ENCODE measurements at places on chromosomes 11 and 22.

GRCh38 chr11:873706-874105 lies 31.1 kb downstream of the TSPAN4 start:
- no peak for ATAC-seq

DNA sequence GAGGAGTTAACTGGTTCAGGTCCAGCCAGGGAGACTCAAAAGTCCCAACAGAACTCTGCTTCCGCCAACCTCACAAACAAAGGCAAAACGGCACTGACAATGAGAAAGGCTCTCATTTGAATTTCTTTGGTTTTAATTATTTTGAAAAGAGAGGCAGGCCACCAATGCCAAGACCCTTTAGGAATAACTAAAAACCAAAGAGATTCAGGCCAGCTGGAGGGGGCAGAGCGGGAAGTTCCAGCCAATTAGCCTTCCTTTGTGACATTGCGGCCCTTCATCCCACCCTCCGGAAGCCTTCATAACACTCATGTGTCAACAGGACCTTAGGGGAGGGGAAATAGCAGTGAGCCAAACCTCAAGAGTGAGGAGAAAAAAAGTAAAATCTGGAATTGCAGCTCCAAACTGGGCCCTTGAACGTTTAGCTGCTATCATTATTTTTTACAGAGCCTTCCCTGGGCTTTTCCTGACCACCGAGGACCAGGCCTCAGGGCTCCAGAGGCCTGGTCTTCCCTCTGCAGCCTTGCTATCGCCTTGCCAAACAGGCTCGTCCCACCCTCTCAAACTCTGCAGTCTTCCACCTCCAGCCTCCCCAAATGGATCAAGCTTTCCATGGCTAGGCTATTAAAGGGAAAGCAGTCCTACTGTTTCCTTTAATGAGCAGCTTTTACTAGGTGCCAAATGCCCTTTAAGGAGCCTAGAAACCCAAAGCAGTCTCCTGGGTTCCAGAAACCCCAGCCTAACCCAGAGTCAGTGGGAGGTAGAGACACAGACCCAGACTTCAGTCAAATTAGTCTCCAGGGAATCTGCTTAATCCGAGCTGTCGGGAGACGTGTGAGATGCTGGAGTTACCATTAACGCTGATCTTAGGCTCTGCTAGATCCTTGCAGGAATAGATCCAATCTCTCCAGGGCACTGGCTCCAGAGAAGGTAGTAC lies 114.2 kb downstream of the CCDC34 start:
- ATAC-seq: no peak

DNA sequence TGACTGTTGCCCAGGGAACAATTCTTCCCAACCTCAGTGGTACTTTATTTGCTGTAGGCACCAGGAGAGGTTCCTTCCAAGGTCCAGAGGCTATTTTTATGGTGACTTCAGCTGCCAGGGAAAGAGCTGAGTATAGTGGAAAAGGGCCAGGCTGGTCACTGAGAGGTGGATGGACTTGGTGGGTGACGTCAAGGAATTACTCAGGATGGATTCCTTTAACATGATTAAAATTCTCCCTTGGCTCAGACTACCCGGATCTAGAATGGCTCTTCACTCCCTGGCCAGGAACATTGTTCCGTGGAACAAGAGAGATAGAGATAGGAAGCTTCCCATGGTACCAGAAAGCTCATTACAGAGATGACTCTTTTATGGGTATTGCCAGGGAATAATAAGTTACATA lies 8.7 kb upstream of the CALCA start:
- ATAC-seq: no peak

DNA sequence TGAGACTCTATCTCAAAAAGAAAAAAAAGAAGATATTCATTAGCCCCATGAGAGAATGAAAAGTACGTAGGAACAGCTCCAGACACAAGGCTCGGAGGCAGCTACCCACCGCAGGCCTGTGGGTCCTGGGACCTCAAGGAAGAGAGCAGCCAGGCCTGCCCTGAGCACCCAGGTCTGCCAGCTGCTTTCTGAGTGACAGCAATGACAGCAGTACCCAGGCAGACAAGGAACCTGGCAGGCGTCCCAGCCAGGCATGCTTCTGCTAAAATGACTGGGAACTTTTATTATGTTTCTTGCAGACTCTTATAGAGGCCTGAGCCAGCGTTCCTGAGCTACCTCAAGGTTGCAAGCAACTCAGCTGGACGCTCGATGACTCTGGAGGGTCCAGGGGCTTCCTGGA lies 31.6 kb downstream of the CPT1A start:
- ATAC-seq: no peak

DNA sequence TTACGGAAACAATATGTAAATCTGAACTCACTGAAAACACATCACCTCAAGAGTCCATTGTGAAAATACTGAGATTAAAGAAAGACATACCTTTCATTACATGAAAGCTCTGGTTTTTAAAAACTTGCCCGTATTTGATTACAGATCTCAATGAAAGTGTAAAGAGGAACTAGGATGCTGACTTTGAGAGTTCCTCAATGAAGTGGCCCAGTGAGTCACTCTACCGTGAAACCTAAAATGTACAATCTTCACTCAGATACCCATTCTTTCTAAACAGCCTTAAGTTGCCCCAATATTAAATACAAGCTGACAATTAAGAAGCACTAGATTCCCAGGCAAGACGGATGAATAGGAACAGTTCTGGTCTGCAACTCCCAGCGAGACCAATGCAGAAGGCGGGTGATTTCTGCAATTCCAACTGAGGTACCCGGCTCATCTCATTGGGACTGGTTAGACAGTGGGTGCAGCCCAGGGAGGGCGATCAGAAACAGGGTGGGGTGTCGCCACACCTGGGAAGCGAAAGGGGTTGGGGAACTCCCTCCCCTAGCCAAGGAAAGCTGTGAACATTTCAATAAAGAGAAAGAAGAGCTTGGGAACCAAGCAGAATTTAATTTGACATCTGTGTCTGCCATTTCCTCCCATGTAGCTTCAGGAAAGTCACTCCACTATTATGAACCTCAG lies 33.8 kb upstream of the OR9G4 start:
- ATAC-seq: no peak

DNA sequence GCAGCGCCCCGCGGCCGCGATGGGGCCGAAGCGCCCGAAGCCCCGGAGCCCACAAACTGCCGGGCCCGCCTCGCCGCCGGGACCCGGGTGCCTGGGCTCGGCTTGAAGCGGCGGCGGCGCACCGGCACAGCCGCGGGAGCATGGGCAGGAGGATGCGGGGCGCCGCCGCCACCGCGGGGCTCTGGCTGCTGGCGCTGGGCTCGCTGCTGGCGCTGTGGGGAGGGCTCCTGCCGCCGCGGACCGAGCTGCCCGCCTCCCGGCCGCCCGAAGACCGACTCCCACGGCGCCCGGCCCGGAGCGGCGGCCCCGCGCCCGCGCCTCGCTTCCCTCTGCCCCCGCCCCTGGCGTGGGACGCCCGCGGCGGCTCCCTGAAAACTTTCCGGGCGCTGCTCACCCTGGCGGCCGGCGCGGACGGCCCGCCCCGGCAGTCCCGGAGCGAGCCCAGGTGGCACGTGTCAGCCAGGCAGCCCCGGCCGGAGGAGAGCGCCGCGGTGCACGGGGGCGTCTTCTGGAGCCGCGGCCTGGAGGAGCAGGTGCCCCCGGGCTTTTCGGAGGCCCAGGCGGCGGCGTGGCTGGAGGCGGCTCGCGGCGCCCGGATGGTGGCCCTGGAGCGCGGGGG lies 346 bp downstream of the FJX1 start:
- peak; percentile 30 for ATAC-seq

GRCh38 chr11:106418791-106419190 lies 341.3 kb downstream of the AASDHPPT start:
- ATAC-seq: no peak

GRCh38 chr22:47609653-47610052 lies 847.2 kb downstream of the TBC1D22A start:
- ATAC-seq: no peak

DNA sequence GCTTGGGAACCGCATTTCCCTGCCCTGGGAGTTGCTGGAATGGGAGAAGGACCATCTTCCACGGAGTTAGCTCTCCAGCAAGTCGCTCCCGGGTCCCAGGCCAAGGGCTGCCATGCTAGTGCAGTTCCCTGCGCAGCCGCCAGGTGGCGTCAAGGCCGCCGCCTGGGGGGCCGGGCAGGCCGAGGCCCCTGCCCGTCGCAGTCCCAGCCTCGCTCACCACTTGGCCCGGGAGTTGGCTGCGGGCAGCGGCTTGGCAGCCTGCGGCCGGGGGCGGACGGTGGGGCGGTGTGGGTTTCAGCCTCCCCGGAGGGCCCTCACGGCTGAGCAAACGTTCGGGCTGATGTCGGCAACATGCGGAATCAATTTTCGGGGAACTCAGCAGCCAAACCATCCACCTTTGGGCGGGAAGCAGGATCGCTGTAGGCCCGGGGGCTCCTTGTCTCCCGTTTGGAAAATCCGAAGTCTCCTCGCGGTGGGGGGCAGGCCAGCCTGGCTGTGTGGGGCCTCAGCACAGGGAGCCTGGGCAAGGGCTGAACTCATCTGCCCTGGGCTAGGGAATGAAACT lies 415.1 kb downstream of the SOX6 start:
- ATAC-seq: peak; percentile 85

- peak; percentile 45 for ATAC-seq
Measured at GRCh38 chr22:17057959-17058814, 26.6 kb upstream of the IL17RA start.

- ATAC-seq: peak; percentile 75
Measured at GRCh38 chr11:20363500-20364340, at the start of gene HTATIP2. Gene HTATIP2 (plus strand): TSS chr11:20363714. CDS start chr11:20364238, 524 bp downstream.

DNA sequence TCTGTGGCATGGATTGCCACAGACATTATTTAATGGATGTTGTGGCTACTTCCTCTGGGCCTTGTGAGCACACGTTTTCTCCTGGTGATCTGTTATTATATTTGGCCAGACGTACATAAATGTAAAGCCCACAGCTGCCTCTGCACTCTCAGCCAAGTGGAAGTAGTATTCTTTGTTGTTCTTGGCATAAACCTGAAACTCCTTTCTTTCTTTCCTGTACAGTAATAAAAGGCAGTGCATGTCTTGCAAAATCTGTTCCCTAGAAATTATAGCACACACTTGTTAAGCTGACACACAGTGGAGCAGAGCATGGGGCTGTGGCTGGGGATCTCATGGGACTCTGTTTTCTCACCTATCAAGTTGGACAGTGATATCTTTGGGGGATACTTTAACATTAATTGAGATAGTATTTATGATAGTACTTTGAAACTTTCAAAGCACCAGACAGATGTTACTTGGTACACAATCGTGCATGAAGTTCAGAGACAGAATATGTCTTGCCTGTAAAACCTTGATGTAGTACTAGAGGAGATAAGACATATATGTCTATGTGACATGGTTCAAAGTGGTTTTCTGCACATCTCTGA lies 20.9 kb downstream of the PANX1 start:
- no peak for ATAC-seq

DNA sequence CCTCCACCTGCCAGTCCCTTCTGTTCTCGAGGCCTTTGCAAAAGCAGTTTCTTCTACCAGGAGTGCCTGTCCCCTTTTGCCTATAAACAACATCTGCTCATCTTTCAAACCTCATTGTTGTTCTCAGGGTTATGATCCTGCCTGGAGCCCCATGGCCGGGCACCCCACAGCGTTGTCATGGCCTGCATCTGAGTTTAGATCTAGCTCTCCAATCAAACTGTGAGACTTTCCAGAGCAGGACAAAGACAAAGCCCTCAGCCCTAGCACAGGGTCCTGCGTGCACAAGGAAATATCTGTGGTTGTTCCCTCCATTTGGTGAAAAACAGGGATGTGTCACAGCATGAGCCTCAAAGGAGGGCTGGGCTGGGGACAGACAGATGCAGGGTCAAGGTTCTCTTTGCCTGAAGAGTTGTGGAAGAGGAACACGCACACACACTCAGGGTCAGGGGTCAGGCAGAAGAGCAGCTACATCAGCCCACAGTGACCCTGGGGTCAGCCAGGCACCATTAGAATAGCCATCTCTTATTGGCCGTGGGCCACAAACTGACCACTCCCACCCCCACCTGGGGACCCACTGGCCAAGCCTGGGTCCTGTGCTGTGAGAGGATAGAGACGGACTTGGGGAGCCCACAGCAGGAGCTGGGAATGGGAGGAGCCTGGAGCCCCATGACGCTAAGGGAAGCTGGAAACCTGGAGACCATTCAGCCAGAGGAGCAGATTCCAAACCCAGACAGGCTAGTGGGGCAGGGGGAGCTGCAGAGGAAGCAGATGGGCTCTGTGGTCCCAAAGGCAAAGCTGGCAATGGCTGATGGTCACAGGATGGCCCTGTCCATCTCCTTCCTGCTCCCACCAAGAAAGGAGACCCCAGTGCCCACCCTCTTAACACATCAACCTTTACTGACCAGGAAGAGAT lies 99.4 kb downstream of the PDE2A start:
- no peak for ATAC-seq

DNA sequence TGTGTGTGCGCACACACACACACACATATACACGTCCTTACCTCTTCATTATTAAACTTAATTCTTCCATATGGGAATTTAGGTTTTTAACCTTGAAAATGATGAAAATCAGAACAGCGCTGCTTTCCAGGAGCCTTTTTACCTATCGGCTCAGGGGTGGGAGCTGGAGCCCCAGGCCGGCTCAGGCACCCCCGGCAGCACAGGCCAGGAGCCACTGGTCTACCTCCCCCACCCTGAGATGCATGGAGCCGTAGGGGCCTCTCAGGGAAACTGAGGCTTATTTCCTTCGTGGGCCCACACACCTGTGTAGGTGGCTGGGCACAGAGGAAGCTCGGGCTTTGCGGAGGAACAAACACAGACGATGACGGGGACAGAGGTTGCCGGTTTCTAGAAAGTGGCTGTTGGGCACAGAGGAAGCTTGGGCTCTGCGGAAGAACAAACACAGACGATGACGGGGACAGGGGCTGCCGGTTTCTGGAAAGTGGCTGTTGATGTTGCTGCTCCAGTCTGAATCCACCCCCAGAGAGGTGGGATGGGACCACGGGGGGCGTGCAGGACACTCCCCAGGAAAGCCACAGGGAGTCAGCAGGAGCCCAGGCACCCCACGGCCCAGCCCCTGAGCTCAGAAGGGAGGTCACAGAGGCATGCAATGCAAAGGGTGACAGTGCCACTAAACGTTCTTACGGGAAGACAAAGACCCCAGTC lies 149.4 kb downstream of the BRD1 start:
- ATAC-seq: no peak

DNA sequence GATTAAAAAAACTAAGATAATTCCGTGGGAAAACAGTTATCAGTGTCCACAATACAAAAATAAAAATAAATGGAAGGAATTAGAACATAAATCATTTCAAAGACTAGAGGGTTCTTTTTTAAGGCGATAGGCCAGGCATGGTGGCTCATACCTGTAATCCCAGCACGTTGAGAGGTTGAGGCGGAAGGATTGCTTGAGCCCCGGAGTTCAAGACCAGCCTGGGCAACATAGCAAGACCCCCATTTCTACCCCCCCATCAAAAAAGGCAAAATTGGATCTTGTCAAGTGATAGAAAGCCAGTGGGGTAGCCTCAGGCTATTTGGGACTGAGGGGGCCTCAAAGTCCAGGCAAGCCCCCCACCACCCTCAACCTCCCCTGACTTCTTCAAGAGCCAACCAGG lies 20.6 kb upstream of the POLA2 start:
- ATAC-seq: no peak

DNA sequence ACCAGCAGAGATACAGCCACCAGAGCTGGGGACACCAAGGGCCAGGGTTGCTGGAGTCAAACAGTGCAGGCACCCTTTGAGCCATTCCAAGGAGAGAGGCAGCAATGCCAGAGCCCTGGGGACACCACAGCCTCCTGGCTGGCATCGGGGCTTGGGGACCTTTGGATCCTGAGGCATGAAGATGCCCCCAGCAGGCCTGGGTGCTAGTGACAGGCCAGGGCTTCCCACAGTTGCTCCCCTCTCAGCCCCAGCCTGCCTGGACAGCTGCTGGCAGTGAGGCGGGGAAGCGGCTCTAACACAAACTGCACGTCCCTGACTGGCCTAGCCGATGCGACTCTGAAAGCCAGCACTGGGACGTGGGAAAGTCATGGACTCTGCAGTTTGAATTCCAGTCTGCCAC lies 2.7 kb downstream of the CD5 start:
- no peak for ATAC-seq

Data from motor neuron (in vitro differentiated cells).